ENCODE measurements at places on chromosomes 4 and X. TPM values are rescaled to one million over a fixed set of nuclear protein-coding genes. Genes with fewer than 3 reads are reported as not detected.
A peak's percentile ranks its signal among the peaks of the same experiment; 100 is the strongest.

DNA sequence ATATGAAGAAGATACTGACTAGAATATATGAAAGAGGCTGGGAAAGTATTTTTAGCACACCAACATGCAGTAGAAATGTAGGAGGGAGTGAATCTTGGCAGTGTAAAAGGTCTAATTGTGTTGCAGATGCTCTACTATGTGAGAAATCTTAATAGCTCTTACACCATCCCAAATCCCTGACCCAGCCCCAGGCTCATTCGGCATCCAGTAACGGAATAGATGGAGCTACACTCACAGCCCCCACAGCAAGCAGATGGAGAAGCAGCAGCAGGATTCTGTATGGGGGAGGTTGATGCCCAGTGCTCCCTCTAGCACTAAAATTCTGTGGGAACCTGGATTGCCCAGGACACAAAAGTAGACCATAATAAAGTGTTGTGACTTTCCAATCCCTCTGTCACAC is 153.2 kb upstream of the PRDX4 start:
- H3K27ac ChIP-seq, result no peak overlapping the region
- H3K4me1 ChIP-seq, result no peaks in the 10 kb centered on the region
- no peak for DNase-seq
- no peaks in the 10 kb centered on the region for H3K27me3 ChIP-seq
- no peak overlapping the region for H3K4me3 ChIP-seq
- no peaks in the 10 kb centered on the region for H3K36me3 ChIP-seq

DNA sequence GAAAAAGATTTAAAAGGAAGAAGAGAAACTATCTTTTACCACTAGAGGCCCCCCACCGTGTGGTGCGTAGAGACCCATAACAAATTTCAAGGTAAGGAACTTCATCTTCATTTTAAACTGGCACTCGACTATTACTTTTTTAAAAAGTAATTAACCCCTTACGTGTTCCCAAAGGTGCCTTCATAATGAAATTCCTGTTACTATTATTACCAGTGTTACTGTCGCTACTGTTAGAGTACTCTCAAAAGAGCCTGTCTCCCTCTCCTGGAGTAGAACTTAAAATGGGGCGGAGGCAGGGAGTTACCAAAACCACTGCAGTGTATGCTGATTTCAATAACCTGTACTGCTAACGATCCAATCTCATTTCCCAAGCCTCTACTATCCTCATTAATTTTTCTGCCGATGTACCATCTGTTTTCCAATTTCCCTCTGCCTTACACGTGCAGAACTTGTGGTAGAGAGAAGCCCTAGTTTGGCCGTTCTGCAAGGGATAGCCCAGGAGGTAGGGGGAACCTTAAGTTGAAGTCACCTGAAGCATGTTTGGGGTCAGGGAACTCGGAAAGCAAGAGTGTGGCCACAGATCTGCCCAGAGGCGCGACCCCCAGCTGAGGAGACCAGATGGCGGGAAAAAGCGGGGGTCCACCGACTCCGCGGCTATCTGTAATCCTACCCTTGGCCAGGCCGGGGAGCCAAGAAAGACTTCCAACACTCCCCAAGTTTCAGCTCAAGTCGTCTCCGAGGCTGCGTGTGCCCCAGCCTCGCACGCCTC is 720 bp upstream of the STK26 start:
- peak; percentile 10 for DNase-seq
- H3K4me3 ChIP-seq, result no peak overlapping the region
- H3K27me3 ChIP-seq, result no peaks in the 10 kb centered on the region
- peak overlapping the region; percentile 30 for H3K27ac ChIP-seq
- H3K36me3 ChIP-seq, result no peaks in the 10 kb centered on the region

- H3K4me3 ChIP-seq, result no peak overlapping the region
- H3K27ac ChIP-seq, result no peak overlapping the region
- no peaks in the 10 kb centered on the region for H3K36me3 ChIP-seq
- no peak for DNase-seq
These were observed 64.3 kb upstream of the HELT start for GRCh38 chr4:184953971-184954370.

Gene FMR1NB
- not detected for total RNA-seq

GRCh38 chr4:183757060-183757459 is 98.0 kb downstream of the TRAPPC11 start:
- H3K36me3 ChIP-seq, result no peaks in the 10 kb centered on the region
- no peak overlapping the region for H3K4me3 ChIP-seq
- no peak for DNase-seq
- no peaks in the 10 kb centered on the region for H3K27me3 ChIP-seq

Gene STAP1
- total RNA-seq, result not detected

Gene CDKL2
- total RNA-seq, result 1.6 TPM

DNA sequence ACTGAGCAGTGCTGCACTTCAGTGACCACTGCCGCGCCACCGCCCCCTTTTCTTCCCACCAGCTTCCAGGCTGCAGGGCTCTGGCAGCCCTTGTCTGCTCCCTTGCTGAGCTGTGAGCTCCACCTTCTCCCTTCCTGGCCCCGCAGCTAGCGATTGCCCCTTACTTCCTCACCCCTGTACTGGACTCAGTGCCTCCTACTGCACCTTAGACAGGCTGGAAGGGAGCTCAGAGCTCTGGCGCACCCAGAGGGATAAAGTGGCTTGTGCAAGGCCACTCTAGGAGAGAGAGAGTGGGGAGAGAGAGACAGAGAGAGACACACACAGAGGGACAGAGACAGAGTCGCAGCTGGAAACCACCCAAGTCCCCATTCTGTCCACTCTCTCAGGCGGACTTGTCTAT is 6.0 kb downstream of the RASL11B start:
- H3K4me1 ChIP-seq, result peaks cover 6% of the 10 kb centered on the region
- no peaks in the 10 kb centered on the region for H3K27me3 ChIP-seq
- no peaks in the 10 kb centered on the region for H3K36me3 ChIP-seq
- DNase-seq, result no peak

- no peak overlapping the region for H3K27ac ChIP-seq
- no peaks in the 10 kb centered on the region for H3K4me1 ChIP-seq
- no peaks in the 10 kb centered on the region for H3K27me3 ChIP-seq
- H3K36me3 ChIP-seq, result no peaks in the 10 kb centered on the region
These were observed 15.5 kb downstream of the P2RY8 start for GRCh38 chrX:1521459-1521956.

DNA sequence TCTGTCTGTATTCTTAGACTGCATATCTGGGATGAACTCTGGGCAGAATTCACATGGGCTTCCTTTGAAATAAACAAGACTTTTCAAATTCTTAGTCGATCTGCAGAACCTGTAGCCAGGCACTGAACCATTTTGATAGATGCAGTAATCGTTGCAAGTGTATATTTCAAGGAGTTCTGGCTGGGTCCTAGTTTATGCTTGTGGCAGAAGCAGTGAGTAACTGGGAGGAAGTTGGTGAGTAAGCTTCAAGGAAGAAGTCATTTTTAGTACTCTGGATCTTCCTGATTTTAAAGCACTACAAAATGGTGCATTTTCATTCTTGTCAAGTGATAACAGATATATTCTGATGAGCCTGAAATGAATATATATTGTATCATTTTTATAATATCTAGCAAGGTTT is 9.5 kb downstream of the HPRT1 start:
- H3K4me3 ChIP-seq, result no peak overlapping the region
- no peaks in the 10 kb centered on the region for H3K27me3 ChIP-seq
- H3K4me1 ChIP-seq, result no peaks in the 10 kb centered on the region
- no peak overlapping the region for H3K27ac ChIP-seq
- no peak for DNase-seq

DNA sequence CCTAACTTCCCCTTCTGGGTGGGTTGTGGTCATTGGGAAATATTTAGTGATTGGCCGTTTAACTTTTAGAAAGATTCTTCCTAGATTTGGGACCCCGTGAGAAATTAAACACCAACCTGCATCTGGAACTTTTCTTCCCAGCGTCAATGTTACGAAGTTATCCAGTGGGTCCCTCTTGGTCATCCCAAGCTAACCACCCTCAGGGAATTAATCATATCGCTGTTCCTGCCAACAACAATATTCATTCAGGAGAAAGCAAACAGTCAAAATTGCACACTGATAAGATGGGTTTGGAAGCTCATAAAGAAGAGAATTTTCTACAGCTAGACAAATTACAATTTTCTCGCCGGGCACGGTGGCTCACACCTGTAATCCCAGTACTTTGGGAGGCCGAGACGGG is 121.2 kb upstream of the STX18 start:
- H3K4me1 ChIP-seq, result no peaks in the 10 kb centered on the region
- H3K27ac ChIP-seq, result no peak overlapping the region
- H3K36me3 ChIP-seq, result no peaks in the 10 kb centered on the region

GRCh38 chr4:141909541-141909940 is 273.2 kb downstream of the IL15 start:
- H3K27ac ChIP-seq, result no peak overlapping the region
- H3K4me3 ChIP-seq, result no peak overlapping the region
- H3K36me3 ChIP-seq, result no peaks in the 10 kb centered on the region
- H3K27me3 ChIP-seq, result no peaks in the 10 kb centered on the region
- DNase-seq, result no peak

DNA sequence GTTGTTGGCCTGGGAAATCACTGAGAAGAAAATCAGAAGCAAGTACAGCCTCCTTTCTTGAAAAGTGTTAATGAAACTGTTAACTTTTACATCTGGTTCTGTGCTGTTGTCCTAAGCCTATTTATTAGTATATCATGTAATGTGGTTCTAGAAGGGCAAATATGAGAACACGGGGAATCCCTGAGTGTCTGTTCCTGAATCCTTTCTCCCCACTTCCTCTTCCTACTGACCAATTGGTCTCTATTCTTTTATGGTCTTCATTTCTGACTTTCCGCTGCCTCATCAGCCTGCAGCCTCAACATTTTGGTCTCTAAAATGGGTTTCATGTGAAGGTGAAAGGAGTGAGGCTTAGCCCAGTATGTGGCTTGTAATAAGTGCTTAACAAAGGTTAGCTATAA is 159.9 kb upstream of the MAMLD1 start:
- DNase-seq, result no peak
- no peaks in the 10 kb centered on the region for H3K36me3 ChIP-seq
- no peaks in the 10 kb centered on the region for H3K4me1 ChIP-seq
- no peak overlapping the region for H3K27ac ChIP-seq
- H3K4me3 ChIP-seq, result no peak overlapping the region
- no peaks in the 10 kb centered on the region for H3K27me3 ChIP-seq

- no peaks in the 10 kb centered on the region for H3K36me3 ChIP-seq
- no peak for DNase-seq
- H3K27ac ChIP-seq, result no peak overlapping the region
These were observed 116.4 kb upstream of the BEND4 start for GRCh38 chr4:42268824-42269223.

- DNase-seq, result no peak
- no peaks in the 10 kb centered on the region for H3K27me3 ChIP-seq
- no peaks in the 10 kb centered on the region for H3K36me3 ChIP-seq
- H3K4me1 ChIP-seq, result no peaks in the 10 kb centered on the region
- no peak overlapping the region for H3K27ac ChIP-seq
These were observed 184.7 kb downstream of the KCNIP4 start for GRCh38 chr4:21763855-21764254.

DNA sequence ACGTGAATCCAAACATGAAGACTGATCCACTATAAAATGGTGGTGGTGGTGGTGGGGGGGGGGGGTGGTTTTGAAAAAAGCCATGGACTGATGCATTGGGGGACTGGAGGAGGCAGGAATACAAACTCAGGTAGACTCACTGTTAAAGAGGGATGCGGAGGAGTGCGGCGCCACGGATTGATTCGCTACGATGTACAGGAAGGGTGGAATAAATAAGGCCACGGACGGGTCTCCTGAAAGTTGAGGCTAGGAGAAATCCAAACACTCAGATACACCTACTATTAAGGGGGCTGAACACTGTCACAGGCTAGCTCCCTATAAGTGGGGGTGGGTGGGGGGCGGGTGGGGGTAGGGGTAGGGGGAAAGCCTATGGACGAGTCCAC is 591 bp downstream of the ELK1 start:
- no peaks in the 10 kb centered on the region for H3K27me3 ChIP-seq
- DNase-seq, result no peak
- H3K36me3 ChIP-seq, result no peaks in the 10 kb centered on the region
- peak overlapping the region; percentile 89 for H3K27ac ChIP-seq

DNA sequence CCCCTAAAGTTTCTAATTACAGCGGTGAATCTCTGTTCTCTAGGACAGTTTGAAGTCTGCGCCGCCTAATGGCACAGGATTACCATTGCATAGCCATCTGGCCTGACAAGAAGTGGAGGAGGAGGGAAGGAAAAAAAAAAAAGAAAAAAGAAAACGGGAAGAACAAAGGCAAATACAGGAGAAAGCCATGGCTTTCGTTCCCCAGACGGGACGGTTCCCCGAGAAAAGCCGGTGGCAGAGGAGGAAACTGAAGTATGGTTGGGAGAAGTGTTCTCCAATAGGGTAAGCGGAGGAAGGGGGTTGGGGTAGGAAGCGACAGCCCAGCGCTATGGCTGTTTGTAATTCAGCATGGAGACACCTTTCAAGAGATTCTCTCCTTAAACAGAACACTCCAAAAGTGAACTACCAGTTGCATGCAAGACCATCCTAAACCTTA is 80.8 kb downstream of the HMGN5 start:
- H3K27me3 ChIP-seq, result no peaks in the 10 kb centered on the region
- DNase-seq, result peak; percentile 40
- no peaks in the 10 kb centered on the region for H3K4me1 ChIP-seq
- no peaks in the 10 kb centered on the region for H3K36me3 ChIP-seq
- peak overlapping the region; percentile 14 for H3K4me3 ChIP-seq

Data from body of pancreas (tissue), 4 donors.